ENCODE measurements at places on chromosomes 12 and 14. TPM values are rescaled to one million over a fixed set of nuclear protein-coding genes. Genes with fewer than 3 reads are reported as not detected.

GRCh38 chr14:104323551-104324175 is 185.3 kb downstream of the KIF26A start:
- DNase-seq: no peak

DNA sequence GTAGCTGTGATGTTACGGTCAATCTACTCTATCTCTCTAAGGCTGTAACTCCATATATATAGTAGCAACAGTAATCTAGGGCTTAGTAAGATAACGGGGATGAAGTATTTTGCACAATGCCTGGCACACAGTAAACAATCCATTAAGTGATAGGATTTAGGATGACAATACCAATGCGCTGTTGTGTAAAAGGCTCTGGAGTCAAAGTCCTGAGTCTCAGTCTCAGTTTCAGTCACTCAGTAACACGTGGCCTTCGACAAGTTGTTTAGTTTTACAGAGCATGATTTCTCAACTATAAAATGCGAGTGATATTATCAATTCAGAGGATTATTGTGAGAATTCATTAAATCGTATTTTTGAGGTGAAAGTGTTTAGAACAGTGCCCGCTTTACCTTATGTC is 162.4 kb downstream of the GARIN6 start:
- DNase-seq: no peak

GRCh38 chr12:42490261-42490842 is 99.2 kb downstream of the PRICKLE1 start:
- DNase-seq: no peak

DNA sequence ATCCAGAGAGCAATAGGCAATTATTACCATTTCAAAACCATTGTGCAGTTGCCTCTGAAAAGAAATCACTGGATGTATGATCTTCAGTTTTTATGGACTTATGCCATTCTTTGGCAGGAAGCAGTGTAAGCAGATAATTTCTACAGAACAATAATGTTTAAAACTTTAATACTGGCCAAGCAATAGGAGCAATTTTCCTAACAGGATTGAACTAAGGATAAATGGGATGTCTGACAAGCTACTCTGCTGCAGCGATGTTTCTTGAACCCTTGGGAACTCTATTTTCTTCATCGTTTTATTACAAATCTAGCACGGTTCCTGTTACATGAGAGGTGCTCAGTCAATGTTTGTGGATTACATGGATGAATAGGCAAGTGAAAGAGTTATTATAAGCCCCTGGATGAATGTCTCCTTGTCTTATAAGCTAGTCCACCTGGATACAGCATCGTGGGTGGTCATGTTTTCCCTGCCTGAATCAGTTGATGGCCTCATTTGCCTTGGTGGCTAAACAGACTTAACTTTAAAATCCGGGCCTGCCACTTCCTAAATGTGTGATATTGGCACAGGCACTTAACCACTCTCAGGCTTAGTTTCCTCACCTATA is 68.2 kb upstream of the MDM1 start:
- no peak for DNase-seq

DNA sequence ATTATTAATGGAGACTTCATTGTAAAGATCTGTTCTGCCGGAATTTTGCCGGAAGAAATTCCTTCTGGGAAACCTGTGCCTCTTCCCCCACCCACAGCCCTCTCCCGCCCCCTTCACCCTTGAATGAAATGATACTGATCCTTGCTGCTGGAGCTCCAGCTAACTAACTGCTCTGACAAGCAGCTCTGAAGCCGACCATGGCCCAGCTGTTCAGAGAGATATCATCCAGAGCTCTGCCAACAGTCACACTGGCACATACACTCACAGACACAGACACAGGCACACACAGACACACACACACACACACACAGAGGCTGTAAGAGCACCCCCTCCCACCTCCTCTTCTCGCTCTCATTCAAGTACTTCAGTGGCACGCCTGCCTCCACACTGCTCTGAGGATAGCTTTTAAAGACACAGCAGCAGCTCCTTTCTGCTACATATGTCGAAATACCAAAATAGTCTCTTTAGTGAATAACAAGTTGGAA is 88.6 kb downstream of the R3HDM2 start:
- DNase-seq: no peak

- DNase-seq: no peak
Observed at GRCh38 chr12:130835011-130835410, 4.0 kb downstream of the STX2 start.

The OTX2 gene
- not detected for total RNA-seq

The CD163L1 gene
- total RNA-seq: not detected

GRCh38 chr12:130792821-130793553 is 46.1 kb downstream of the STX2 start:
- no peak for DNase-seq
